AG10803 (cell line): ENCODE measurements at places on chromosomes 16 and 17.

GRCh38 chr17:7235693-7236665, 1.7 kb upstream of the DVL2 start:
- no peak for DNase-seq

DNA sequence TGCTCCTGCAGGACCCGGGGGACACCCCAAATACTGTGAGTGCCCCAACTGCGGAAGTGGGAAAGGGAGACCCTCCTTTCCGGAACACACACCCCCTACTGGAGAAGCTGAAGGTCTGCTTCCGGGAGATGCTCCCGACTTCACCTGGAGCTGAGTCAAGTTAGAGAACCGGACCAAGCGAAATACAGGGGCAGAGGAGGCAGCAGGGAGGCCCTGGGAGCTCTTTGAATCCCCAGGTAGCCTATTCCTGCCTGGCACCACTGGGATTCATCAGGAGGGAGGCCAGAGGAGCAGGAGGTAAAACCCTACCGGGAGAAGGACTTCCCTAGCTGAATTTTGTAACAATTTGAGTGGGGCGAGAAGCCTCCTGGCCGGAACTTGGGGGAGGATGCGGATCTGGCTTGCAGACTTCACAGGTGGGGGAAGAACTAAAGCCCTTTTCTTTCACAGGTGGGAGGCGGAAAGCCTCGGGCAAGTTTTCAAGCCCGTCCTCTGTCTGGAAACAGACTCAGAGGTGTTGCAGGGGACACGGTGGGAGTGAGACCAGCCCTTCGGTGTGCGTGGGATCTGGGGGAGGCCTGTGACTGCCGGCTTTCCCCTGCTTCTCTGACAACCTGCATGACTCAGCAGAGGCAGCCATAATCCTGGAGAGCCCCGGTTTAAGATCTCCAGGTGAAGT, 22.4 kb upstream of the TEKT1 start:
- no peak for DNase-seq

GRCh38 chr16:58249388-58249779, 45.4 kb downstream of the PRSS54 start:
- DNase-seq = no peak

GRCh38 chr16:9092978-9093344, 1.5 kb downstream of the HAPSTR1 start:
- no peak for DNase-seq

DNA sequence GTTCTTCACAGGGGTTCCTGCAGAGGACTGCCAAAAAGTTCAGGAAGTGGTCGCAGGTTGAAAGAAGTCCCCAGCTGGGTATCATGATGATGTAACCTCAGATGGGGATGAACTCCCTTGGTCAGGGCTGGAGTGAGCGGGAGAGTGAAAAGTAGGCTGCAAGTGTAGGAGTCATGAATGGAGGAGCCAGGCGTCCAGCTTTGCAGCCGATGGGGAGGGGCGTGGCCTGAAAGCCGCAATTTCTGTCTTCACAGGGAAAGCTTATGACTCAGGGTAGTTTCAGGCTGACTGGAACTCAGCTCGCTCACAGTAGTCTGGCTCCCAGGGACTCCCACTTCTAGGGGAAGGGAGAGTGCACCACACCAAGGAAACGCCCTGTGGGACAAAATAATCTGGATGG, 70.0 kb upstream of the HS3ST3A1 start:
- peak; percentile 34 for DNase-seq

- no peak for DNase-seq
Observed at GRCh38 chr17:27628376-27628775, 2.6 kb upstream of the LGALS9 start.

GRCh38 chr17:40322358-40323315, 13.7 kb downstream of the RARA start:
- DNase-seq = peak; percentile 87

DNA sequence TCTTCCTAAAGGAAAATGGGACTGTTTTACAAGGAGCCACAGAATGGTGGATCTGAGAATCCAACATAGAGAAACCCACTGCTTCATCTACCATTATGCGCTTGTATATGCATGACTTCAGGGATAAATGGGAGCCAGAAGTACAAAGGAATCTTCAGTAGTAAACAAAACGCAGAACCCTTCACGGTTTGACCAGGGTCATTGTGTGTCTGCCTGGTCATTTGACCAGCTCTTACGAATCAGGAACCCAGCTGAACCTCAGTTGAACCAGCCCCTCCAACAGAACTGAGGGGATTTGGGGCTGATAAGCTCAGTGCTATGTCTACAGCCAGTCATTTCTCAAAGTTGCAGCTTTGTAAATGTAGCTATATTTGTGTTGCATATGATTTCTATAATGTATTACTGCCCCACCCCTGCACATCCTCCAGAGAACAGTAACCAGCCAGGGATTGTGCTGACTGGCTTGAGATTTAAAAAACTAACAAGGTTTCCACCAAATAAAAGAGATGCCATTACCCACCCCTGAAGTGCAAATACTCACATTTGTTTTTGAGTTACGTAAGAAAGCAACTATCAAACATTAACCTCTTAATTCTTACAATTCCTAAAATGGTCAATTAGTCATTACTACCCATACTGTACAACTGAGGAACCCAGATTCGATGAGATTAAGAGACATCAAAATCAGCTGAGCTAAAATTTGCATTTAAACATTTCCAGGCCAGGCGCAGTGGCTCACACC, 6.3 kb downstream of the CMTM4 start:
- DNase-seq = no peak

DNA sequence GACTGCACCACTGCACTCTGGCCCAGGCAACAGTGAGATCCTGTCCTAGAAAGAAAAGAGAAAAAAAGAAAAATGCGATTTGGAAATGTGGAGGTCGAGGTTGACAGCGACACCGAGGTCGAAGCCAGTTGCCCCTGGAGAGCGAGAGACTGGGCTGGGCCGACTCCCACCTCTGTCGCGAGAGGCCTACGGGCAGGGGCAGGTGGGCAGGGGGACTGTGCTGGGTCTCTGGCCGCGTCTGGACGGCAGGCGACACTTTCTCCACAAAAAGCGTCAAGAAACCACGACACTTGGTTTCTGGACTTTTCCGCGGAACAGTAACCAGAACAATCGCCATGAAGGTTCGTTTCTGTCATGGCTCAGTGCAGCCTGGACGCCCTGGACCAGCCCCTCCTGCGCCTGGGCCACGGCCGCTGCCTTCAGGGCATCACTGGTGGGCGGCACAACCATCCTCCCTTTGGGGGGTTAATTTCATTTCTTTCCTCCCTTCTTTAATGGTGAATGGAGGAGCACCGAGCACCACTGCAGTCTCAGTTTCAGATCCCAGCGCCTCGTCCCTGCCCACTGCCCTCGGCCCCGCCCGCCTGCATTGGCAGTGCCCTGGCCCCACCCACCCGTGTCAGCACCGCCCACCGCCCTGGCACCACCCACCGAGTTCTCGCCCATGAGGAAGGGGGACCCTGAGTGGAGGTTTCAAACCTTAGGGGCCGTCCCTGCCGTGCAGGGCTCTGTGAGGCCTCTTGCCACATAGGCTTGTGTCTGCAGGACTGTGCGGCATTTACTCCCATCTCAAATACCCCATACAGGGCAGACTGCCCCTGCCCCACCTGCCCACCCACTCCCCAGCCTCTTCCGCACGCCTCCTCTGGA, 18.5 kb upstream of the CDH15 start:
- no peak for DNase-seq

GRCh38 chr17:17298108-17298507, 5.1 kb upstream of the NT5M start:
- peak; percentile 37 for DNase-seq

DNA sequence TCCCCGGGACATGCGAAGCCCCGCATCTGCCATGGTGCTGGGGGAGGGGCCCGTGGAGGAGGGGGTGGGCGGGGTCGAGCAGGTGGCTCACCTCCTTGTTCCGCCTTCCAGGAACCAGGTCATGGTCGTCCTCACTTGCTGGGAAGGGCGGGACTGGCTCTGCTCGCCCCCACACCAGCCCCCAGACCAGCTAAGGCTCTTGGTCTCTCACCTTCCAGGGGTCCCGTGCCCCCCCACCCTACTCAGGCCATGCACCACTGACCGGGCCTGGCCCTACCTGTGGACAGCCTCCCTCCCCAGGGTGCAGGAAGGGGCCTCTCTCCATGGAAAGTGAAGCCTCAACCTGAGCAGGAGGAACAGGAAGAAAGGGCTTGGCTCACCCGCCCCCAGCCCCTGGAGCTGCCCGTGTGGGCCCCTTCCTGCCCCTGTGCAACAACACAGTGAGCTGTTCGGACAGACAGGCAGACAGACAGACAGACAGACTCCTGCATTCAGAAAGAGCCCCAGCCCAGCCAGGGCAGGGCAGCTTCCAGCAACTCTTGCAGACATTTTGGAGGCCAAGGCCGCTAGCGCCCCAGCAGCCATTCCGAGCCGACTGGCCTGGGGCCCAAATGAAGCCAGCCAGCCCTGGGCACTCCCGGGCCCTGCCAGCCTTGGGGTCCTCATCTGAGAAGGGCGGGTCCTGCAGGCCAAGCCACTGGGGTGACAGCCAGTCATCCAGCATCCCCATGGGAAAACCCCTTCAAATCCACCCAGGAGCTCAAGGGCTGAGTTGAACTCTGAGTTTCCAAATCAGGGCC, 8.1 kb upstream of the KREMEN2 start:
- no peak for DNase-seq

- peak; percentile 72 for DNase-seq
Observed at GRCh38 chr17:4161192-4161966, 18.4 kb downstream of the CYB5D2 start.

- no peak for DNase-seq
Observed at GRCh38 chr16:7887316-7887715, 554.7 kb downstream of the RBFOX1 start.

DNA sequence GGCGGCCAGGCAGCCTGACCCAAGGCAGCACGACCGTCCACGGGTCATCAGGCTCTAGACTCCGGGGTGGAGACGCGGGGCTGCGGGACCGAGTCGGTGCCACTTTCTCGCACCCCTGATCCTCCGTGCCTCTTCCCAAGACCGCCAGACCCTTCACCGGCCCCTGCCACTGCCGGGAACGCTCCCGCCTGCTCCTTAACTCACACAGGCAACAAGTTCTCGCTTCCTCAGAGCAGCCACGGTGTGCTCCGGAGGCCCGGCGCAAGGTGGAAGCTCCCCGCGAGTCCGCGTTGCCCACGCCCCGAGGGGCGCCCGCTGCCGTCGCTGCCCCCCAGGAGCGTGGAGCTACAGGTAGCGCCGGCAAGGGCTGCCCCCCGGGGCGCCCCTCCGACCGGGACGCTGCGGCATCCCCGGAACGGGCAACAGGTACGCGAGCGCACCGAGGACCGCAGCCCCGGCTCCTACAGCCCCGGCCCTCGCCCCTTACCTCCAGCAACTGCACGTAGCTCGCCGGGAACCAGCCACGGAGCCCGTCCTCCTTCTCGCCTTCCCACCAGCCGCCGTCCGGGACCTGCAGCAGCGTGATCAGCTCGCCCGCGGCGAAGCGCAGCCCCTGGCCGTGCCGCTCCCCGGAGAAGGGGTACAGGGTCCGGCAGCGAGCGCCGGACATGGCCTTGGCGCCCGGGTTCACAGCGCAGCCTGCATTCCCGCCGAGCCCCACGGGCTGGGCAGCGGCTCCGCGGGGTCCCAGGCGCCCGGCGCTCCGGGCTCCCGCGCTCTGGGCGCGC, 491 bp downstream of the GAS7 start:
- no peak for DNase-seq

DNA sequence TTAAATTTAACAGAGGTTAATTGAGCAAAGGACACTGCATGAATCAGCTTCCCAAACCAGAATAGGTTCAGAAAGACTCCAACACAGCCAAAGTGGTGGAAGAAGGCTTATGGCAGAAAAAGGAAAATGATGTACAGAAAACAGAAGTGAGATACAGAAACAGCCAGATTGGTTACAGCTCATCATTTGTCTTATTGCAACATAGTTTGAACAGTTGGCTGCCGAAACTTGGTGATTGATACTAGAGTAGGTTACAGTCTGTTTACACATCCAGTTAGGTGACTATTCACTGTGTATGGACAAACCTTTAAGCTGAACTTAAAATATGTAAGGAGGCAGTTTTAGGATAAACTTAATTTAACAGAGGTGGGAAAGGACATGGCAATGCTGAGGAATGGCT, 18.3 kb downstream of the TMEM100 start:
- no peak for DNase-seq
